ENCODE measurements at places on chromosomes 5 and 9.

GRCh38 chr9:88738709-88739108 is 203.7 kb downstream of the NXNL2 start:
- DNase-seq, result no peak

DNA sequence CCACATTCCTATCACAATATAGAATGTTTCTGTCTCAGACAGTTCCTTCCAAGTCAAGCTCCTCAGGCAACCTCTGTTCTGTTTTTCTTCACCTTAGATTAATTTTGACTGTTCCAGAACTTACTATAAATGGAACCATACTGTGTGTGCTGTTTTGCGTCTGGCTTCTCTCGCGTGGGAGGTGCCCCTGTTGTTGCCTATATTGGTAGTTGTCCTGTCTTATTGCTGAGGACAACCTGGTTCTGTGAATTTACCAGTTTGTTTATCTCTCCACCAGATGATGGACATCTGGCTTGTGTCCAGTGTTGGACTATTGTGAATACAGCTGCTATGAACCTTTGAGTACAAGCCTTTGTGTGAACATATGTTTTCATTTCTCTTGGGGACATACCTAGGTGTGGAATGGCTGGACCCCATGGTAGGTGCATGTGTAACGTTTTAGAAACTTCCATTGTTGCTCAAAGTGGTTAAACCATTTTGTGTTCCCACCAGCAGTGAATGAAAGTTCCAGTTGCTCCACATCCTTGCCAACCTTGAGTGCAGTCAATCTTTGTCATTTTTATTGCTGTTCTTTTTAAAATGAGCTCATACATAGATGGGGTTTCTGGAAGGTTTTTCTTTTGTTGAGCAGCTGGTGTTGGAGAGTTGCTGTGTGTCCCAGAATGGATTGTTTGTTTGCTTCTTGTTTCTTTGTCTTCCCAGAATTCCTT is 18.1 kb downstream of the HMCN2 start:
- no peak for DNase-seq

- peak; percentile 52 for DNase-seq
Measured at GRCh38 chr5:82749461-82749820, 327.8 kb downstream of the TMEM167A start.

GRCh38 chr9:110072597-110073355 is 135.2 kb downstream of the C9orf152 start:
- no peak for DNase-seq

- DNase-seq, result no peak
Measured at GRCh38 chr5:125317536-125317995, 571.1 kb upstream of the ZNF608 start.

GRCh38 chr5:39755986-39756385 is 331.2 kb upstream of the DAB2 start:
- DNase-seq, result no peak

DNA sequence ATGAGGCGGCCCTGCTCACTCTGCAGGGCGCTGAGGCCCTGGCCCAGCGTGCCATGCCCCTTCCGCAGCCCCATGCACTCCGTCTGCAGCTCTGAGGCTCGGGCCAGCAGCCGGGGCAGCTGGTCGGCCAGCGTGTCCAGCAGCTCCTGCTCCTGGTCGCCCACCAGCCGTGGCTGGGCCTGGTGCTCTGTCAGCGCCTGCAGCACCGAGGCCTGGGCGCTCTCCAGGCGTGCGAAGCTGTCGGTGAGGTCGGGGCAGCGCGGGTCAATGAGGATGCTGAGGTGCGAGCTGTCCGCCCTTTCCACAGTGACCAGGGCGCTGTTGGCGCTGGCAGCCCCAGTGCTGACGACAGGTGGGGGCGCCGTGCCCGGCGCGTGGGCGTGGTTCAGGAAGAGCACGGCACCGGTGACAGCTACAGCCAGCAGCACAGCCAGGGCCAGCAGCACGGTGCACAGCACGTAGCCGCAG is 9.4 kb downstream of the FIBCD1 start:
- no peak for DNase-seq

- no peak for DNase-seq
Measured at GRCh38 chr5:158819095-158819494, 280.6 kb downstream of the EBF1 start.

DNA sequence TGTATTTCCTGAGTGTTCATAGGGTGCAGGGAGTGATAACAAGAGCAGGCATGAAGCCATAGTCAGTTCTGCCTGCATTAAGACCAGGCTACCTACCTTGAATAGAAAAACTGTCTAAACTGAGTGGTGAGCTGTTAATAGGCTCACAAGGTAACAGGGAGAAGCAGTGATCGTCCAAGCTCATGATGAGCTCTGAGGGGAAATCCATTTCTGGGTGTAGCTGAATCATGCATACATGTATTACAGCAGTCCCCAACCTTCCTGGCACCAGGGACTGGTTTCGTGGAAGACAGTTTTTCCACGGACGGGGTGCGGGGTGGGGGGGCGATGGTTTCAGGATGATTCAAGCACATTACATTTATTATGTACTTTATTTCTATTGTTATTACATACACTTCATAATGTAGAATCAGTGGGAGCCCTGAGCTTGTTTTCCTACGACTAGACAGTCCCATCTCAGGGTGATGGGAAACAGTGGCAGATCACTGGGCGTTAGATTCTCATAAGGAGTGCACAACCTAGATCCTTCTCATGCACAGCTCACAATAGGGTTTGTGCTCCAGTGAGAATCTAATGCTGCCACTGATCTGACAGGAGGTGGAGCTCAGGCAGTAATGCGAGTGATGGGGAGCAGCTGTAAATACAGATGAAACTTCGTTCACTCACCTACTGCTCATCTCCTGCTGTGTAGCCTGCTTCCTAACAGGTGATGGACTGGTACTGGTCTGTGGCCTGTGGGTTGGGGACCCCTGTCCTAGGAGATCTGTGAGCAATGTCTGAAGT is 100.0 kb upstream of the IL6ST start:
- DNase-seq, result no peak

GRCh38 chr9:92003308-92004044 is 53.4 kb upstream of the ROR2 start:
- DNase-seq, result no peak

- no peak for DNase-seq
Measured at GRCh38 chr9:89888677-89889076, 283.9 kb downstream of the GADD45G start.

DNA sequence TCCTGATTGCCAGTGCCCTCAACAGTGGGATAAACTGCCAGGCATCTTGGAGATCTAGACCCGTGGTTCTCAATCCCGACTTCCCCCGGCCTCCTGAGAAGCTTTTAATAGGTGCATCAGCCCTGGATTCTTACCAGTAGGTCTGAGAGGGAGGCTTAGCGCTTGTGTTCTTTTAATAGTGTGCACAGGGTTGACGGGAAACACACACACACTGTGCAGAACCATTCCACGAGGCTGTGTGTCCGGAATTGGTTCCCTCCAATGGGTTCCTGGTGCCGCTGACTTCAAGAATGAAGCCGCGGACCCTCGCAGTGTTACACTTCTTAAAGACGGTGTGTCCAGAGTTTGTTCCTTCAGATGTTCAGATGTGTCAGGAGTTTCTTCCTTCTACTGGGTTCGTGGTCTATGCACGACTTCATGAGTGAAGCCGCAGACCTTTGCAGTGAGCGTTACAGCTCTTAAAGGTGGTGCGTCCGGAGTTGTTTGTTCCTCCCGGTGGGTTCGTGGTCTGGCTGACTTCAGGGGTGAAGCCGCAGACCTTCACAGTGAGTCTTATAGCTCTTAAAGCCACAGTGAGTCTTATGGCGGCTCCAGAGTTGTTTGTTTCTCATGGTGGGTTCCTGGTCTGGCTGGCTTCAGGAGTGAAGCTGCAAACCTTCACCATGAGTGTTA is 46.6 kb upstream of the PRSS3 start:
- no peak for DNase-seq

DNA sequence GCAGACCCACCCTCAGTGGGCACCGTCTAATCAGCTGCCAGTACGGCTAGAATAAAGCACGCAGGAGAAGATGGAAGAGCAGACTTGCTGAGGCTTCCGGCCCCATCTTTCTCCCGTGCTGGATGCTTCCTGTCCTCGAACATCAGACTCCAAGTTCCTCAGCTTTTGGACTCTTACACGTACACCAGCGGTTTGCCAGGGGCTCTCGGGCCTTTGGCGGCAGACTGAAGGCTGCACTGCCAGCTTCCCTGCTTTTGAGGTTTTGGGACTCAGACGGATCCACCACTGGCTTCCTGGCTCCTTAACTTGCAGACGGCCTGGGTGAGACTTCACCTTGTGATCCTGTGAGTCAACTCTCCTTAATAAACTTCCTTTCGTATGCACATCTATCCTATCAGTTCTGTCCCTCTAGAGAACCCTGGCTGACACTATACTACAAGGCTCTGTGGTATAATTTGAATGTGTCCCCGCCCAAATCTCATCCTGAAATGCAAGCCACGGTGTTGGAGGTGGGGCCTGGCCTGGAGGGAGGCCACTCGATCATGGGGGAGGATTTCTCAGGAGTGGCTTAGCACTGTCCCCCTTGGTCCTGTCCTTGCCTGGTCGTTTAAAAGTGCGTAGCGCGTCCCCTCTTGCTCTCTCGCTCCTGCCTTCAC is 31.1 kb upstream of the NRARP start:
- no peak for DNase-seq

GRCh38 chr5:150557509-150557872 is 49.6 kb downstream of the NDST1 start:
- no peak for DNase-seq

- DNase-seq, result no peak
Measured at GRCh38 chr9:101376111-101376848, 8.5 kb downstream of the BAAT start.

DNA sequence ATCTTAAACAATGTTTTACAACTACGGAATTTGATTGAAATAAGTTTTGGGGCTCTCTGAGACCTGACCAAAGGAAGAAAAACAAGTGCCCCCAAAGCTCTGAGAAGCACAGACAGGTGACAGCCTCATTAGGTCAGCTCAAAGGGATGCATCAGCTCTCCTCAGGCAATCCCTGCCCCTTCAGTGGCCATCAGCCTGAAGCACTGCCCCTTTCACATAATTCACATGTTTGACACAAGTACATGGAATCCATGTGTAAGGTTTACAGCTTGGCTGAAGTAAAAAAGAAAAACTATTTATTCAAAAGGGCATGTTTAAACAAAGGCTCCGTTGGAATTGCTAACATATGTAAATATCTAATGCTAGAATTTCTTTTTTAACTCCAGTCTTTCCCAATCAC is 56.3 kb downstream of the TSSK1B start:
- no peak for DNase-seq
